ENCODE measurements at places on chromosomes 12 and 14.
A peak's percentile ranks its signal among the peaks of the same experiment; 100 is the strongest.

DNA sequence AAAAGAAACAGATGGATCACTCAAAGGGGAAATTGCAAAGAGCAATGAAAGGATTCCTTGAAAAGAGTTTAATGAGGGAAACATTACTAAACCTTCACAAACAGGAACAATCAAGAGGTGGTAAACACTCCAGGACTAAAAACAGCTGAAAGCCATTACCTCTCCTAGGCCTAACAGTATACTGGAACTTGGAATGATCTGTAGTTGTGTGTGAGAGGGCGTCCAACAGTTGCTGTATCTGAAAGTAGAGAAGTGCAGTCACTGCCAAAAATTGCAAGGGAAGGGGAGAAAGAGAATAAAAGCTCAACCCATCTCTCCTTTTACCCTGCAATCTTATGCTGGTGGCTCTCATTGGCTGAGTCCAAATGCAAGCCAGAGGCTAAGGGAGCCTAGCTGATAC is 17.0 kb upstream of the MIS18BP1 start:
- ATAC-seq = no peak

- ATAC-seq = no peak
These were observed 110.0 kb downstream of the CCDC60 start for GRCh38 chr12:119444462-119445044.

- no peak for ATAC-seq
These were observed 75.9 kb downstream of the LIN7A start for GRCh38 chr12:80861641-80862378.

DNA sequence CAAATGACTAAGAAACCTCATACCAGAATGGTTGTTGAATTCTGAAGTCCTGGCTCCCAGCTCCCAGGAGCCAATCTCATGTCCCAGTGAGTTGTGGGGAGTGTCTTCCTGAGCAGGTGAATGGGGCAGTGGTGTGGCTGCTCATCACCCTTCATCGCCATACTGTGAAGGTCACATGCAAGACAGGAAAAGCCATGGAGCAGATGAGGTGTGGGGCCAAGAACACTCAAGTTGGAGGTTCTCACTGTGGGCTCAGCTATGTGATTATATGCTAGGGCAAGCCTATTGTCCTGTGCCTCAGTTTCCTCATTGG is 16.6 kb upstream of the TSPAN11 start:
- ATAC-seq = no peak

DNA sequence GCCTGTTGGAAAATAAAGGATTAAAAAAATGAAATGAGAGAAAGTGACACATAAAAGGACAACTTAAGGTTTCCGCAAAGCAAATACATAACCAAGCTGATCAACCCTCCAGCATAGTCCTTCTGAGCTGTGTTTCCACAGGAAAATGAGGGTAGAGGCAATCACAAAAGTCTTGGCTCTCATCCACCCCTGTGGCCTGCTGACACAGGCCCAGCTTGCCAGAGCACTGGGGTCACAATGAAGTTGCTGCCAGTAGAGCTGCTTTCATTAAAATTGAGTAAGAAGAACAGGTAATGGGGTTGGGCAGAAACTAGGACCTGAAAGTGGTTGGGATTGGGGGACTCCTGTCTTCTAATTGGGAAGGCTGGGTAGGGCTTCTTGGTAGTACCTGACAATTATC is 65.9 kb downstream of the RERG start:
- no peak for ATAC-seq

GRCh38 chr14:47278233-47278842 is 397.1 kb downstream of the MDGA2 start:
- ATAC-seq = peak; percentile 57

DNA sequence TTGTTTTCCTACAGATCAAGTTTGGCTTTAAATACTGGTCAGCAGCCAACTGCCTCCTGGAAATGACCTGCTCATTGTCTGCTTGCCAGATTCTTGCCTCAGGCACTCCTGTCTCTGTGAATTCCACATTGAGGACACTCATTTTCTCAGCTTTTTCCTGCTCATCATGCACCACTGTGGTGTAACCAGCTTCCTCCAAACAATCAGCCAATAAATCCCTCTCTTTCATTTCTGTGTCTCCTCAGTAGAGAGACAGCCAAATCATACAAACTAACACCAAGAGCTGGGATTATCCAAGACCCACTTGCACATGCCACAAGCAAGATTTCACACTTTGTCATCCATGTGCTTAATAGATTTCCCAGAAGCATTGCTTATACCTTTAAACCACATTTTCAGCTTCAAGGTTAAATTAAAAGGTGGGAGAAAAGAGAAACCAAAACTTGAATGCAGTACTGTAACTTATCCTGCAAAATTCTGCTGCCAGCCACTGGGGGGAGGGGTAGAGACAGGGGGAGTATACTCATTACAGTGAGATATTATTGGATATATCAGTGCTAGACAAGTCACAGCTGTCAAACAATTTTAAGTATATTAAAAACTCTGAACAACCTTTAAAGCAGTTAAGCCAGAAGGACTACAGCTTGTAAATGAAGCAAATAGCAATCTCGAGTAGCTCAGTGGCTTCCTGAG is 105.0 kb downstream of the PPP2R5E start:
- no peak for ATAC-seq

GRCh38 chr12:1064317-1064716 is 73.3 kb downstream of the ERC1 start:
- ATAC-seq = no peak

- ATAC-seq = no peak
These were observed 26.1 kb upstream of the AACS start for GRCh38 chr12:125038976-125039625.

DNA sequence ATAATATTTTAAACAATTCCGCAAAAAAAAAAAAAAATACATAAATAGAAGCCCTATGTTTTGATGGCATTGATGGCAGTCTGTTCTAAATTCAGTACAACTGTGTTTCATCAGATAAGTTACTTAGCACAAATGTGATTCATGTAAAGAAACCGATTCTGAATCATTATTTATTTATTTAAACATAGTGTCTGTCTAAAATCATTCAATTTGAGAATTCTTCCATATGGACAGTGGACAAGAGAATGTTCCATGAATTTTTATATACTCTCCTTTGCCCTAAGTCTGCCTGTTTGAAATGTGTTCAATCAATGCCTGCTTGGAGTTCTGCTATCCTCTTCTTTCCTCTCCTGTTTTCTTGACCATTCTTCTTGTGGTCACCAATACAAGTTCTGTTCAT is 126.5 kb downstream of the PDE3A start:
- no peak for ATAC-seq

DNA sequence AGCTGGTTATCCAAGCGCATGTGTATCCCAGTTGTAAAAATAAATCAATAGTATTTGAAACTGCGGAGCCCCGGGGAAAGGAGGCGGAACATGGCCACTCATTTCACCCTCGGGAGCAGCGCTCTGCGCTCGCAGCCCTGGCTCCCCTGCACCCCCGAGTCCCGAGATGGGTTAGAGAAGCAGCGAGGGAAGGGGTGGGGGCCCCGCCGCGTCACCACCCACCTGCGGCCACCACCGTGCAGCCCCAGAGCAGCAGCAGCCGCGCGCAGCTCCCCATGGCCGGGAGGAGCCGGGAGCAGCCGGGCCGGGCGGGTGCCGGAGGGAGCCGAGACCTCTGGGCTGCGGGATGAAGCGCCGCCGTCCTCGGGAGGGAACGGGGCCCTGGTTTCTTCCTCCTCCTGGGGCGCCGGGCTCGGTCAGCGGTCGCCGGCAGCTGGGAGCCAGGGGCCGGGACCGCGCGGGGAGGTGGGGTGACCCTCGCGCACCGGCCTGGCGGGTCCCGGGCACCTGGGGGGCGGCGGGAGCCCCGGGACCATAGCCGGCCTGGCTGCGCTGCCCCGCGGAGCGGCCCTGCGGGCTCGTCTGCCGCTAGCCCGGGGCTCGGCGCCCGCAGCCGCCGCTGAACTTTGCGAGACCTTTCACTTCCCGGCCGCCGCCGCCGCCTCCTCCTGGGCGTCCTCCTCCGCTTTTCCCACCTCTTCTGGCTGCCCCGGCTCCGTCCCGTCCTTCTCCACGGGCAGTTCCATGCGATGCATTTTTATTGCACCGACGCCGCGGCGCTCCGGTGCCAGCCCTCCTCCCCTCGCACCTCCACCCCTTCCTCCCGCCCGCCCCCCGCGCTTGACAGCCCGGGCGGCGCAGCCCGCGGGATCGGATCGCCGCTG is at the start of gene NTN4:
Gene NTN4, minus strand, starts transcription at position 732 of the 884 bp plus-strand sequence. Its CDS starts 455 bp downstream, at position 277.
- ATAC-seq = peak; percentile 59

DNA sequence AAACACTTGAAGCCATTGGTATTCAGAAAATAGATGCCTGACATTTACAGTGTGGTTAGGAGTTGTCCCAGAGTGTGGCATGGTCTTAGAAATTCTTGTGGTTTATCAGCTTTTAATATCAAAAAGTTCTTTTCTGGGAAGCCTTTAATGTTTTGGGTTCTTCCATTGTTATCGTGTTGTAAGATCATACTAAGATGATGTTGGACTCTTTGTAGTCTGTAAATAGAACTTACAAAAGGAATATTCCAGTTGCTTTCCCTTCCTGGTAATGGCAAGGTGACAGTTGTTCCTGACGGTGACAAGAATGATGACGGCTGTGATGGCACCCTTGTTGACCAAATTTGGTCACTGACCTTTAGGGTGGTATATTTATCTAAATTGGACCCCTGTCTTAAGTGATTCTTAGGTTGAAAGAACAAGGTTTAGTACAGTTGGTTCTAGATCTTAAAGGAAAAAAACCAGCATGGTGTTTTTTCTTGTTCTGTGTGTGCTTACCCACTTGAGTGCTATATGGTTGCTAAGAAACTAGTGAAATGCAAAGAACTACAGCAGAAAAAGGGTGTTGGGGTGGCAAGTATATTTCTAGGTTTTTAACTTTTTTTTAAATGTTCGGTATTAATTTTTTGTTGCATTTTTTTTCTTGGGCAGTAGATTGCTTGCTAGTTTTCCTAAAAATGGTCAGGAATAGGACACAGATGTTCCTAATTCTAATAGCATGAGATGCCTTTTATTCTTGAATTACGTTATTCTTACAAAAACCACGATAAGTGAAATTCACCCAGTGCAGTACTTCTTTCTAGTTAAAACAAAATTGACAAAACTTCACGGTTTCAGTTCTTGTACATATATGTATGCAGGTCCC is 2.1 kb downstream of the ATP2A2 start:
- no peak for ATAC-seq

DNA sequence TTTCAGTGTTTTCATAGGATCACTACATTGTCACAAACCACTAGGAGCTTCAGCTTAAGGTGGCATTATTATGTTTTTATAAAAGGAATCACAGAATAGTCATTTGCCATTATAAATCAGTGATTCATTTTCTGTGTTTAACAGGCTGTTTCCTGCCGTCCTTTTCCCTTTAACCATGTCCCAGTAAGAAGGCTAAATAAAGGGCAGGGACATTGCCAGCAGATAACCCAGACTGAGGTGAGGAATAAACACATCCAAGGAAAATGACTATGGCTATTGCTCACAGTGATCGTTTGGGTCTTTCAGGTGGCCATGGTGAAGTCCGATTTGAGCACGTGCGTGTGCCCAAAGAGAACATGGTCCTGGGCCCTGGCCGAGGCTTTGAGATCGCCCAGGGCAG is 17.9 kb upstream of the ALDH2 start:
- ATAC-seq = no peak

DNA sequence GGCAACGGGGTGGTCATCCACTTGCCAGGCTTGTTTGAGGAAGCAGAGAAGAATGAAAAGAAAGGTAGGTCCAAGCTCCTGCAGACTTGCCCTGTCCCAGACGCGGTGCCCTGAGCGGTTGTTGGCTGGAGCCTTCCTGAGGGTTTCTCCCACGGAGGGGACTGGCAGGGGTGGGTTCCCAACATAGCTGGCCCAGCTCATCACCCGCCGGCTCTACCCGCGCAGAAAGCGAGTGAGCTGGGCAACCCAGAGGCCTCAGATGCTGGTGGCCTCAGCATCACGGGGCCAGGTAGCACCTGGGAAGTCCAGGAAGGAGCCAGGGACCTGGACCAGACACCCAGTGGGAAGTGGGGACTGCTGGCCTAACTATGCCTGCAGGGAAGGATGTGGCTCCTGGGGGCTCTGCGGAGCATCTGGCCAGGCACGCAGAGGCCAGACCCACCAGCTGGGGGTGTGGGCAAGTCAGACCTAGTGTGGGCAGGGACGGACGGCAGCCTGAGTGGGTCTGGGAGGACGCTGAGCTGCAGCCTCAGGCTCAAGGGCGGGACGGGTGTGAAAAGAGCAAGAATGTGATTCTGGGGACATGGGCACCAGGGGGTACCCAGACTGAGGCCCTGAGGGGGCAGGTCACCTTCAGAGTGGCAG is 14.4 kb upstream of the SIVA1 start:
- no peak for ATAC-seq

- no peak for ATAC-seq
These were observed 66.5 kb downstream of the CACNA1C start for GRCh38 chr12:2119266-2119665.

- no peak for ATAC-seq
These were observed 175.0 kb downstream of the RAD51B start for GRCh38 chr14:67994531-67994930.

DNA sequence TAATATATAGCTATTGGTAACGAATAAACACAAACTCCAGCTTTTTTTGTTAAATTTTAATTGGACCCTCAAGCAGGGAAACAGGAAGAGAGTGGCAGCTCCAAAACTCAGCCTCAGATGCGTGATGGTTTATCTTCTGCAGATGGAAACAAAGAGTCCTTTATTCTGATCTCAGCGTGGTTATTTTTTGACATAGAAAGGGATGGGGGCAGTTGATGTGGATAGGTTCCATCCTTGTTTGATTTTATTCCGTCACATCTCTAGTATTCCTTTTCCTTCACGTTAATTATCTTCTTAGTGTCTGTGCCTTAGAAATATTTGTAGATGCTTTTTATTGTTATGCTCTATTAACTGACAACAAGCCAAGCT is 447.6 kb upstream of the SEL1L start:
- no peak for ATAC-seq

- ATAC-seq = no peak
These were observed 43.6 kb upstream of the KCNH5 start for GRCh38 chr14:63088865-63089264.

- ATAC-seq = no peak
These were observed 102.0 kb upstream of the PPM1H start for GRCh38 chr12:63036974-63037335.

DNA sequence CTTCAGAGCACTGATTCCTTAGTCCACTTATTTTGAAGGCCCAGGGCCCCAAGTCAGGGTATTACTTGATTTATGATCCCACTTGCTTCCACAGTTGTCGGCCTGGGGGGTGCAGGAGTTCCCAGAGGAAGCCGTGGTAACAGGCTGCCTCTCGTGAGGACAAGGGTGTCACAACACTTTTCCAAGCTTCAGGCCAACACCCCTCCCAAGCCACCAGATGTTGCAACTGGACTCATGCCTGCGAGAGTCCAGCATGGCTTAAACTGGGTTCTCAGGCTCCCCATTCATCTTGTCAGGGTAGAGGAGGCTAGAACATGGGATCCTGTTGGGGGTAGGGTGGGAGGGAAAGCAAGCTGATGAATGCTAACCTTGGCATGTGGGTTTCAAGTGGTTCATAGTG is 56.1 kb downstream of the BMP4 start:
- ATAC-seq = no peak

- ATAC-seq = no peak
These were observed 134.9 kb upstream of the FRMD6 start for GRCh38 chr14:51516706-51517395.
